Frontal cortex (tissue), 4 donors: ENCODE measurements at places on chromosomes 11 and 22.
A peak's percentile ranks its signal among the peaks of the same experiment; 100 is the strongest.

- DNase-seq = no peak
These were observed 65.2 kb upstream of the PARVA start for GRCh38 chr11:12312132-12312531.

GRCh38 chr22:32325811-32326237 is 31.8 kb upstream of the RFPL3 start:
- DNase-seq = no peak

- no peak for DNase-seq
These were observed 6.8 kb downstream of the QSER1 start for GRCh38 chr11:32899438-32899837.

GRCh38 chr22:40345815-40346184 is 500 bp upstream of the ADSL start:
- DNase-seq = no peak

DNA sequence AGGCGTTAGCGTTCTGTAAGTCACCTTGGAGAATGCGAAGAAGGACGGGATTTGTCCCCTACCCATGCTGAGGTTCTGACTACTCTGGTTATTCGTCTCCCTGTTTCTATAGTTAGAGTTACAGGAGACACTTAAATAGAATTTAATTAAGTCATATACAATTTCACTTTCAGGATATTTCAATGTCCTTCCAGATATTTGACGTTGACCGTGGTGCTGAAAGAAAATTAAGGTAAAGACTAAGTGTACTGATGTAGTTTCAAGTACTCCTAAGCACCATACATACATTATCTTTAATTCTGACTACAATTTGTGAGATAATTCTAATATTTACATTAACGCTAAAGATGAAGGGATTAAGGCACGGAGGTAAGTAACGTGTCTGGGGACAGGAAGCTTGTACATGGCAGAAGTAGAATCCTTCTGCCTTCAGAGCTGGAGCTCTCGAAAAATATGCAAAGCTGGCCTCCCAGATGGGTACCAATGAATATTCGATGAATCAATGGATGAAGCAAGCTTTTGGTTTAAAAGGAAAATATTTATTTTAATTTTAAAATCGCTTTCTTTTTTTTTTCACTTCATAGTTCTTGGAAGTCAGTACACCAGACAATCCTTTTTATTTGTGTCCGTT is 539 bp upstream of the SLC36A4 start:
- DNase-seq = no peak

- DNase-seq = no peak
These were observed 42.6 kb upstream of the TIMP3 start for GRCh38 chr22:32758866-32759385.

DNA sequence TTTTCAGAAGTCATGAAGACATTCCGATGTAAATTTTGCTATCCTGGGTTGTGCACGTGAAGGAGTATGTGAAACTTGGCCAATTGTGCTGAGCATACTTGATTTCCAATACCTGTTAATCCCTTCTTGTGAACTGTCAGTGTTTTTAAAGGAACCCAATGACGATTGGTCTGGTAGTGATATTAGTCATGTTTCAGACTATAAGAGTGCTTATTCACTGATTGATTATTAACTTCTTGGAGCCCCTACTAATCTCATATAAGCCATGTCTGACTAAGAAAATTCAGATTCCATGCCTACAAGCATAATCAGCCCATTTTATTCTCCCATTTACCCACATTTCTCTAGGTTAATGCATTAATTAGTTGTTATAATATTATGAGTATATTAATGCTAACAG is 330.8 kb upstream of the MTNR1B start:
- no peak for DNase-seq

GRCh38 chr22:31089160-31090100 is 8.3 kb downstream of the SMTN start:
- DNase-seq = peak; percentile 68

- DNase-seq = no peak
These were observed 30.0 kb downstream of the LINC01488 start for GRCh38 chr11:69511358-69512055.

DNA sequence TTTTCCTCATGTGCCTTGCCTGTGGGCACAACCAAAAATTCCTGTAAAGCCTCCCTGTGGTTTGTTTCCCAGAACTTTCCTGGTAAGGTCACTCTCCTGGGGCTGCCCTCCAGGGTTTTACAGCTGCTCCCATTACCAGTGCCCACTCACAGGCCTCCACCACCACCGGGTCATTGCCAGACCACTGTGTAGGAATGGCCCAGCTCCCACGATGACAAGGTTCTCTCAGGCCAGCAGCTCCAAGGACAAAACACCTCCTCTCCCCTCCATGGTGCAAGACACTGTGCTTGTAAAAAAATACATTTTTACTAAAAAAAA is 96.1 kb upstream of the AKIP1 start:
- no peak for DNase-seq

DNA sequence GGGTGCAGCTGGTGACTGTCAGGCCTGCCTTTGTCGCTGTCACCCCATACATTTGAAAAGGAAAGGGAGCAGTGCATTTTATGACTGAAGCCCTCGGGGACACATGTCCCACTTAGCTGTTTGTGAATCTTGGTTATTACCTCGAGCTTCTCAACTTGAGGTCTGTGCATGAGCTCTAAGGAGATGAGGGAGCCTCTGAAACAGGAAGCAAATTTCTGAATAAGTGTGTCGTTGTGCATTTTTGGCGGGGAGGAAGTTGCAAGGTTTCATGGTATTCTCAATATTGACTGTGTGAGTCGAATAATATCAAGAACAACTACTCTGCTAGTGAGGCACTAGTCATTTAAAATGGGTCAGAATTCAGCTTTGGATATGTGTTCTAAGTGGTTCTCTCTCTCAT is 149.7 kb upstream of the PLET1 start:
- no peak for DNase-seq

- DNase-seq = no peak
These were observed 6.2 kb upstream of the IL17REL start for GRCh38 chr22:50018608-50019285.
